ENCODE measurements at places on chromosomes 1 and 21. TPM values are rescaled to one million over a fixed set of nuclear protein-coding genes. Genes with fewer than 3 reads are reported as not detected.

- no peak for DNase-seq
These were observed 32.7 kb upstream of the KIRREL1 start for GRCh38 chr1:157960773-157961172.

CELA3B gene
- total RNA-seq = not detected

GRCh38 chr1:210653771-210654170 lies 325.1 kb downstream of the HHAT start:
- DNase-seq = no peak

DNA sequence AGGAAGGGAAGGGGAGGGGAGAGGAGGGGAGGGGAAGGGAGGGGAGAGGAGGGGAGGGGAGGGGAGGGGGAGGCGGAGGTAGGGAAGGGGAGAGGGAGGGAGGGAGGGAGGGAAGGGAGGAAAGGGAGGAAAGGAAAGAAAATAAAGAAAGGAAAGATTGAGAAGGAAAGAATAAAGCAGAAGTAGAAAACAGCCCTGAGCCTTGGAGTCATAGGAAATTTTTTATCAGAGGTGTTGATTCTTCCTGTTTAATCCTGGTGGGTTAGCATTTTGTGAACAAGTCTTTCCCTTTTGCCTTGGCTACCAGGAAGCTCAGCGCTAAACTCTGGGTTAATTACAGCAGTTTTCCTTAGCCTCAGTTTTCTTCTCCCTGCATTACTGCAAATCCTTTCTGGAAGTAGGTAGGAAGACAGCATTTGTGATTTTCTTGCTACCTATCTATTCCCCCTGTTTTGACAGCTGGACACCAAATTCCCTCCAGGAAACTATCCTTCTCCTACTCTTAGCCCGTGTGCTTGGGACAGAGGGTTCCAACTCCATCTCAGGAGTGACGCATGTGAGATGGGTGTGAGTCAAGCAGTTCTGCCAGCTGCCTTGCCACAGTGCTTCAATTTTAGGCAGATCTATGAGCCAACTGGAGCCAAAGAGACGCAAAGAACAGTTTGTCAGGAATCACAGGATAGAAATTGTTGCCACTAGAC lies 26.9 kb downstream of the TOMM20 start:
- peak; percentile 73 for DNase-seq

GRCh38 chr1:206716159-206716869 lies 31.6 kb downstream of the MAPKAPK2 start:
- DNase-seq = no peak

GRCh38 chr1:179124873-179125272 lies 43.0 kb downstream of the TOR3A start:
- peak; percentile 82 for DNase-seq

- DNase-seq = no peak
These were observed 587 bp downstream of the TMEM53 start for GRCh38 chr1:44673675-44674112.

DNA sequence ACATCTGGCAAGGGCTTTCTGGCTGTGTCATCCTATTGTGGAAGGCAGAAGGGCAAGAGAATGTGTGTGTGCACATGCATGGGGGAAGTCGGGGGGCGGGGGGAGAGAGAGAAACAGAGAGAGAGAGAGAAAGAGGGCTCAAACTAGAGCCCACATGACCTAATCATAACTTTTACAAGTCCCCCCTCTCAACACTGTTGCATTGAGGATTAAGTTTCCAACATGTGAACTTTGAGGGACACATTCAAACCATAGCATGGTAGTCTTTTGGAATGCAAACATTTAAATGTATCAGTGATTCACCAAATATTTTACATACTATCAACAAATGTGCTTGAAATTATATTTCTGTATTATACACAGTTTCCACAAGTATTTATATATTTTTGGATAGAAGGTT lies 655.4 kb upstream of the B3GALT2 start:
- DNase-seq = no peak

TMEM82 gene
- not detected for total RNA-seq

DNA sequence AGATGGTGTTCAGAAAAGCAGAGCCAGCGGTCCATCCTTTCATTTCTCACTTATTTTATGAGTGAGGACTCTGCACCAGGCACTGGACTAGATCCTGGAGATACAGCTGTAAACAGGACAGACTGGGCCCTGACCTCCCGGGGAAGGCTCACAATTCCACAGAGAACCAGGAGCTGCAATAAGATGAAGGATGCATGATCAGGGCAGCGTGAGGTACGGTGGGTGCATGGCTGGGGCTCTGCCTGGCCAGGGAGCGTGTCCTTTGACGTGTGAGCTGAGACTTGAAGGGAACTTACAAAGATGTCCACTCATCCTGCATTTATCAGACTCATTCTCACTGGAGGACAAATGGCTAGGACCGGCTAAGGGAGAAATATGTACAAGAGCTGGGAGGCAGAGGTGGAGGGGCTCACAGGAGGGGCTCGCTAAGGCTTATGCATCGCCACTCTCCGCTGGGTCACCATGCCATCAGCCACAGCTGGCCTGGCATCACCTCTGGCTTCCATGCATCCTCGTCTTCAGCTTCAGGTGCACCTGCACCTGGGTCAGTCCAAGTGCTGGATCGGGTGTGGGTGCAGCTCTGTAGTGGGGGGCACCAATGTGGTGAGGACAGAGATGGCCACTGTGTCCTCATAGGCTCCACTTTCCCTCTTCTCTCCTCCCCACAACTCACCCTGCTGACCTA lies 213.9 kb downstream of the TOMM20 start:
- no peak for DNase-seq

DENND2C gene
- total RNA-seq = 8.8 TPM

- peak; percentile 23 for DNase-seq
These were observed 138.6 kb downstream of the NRIP1 start for GRCh38 chr21:14926186-14926585.

OPTC gene
- total RNA-seq = not detected

DNA sequence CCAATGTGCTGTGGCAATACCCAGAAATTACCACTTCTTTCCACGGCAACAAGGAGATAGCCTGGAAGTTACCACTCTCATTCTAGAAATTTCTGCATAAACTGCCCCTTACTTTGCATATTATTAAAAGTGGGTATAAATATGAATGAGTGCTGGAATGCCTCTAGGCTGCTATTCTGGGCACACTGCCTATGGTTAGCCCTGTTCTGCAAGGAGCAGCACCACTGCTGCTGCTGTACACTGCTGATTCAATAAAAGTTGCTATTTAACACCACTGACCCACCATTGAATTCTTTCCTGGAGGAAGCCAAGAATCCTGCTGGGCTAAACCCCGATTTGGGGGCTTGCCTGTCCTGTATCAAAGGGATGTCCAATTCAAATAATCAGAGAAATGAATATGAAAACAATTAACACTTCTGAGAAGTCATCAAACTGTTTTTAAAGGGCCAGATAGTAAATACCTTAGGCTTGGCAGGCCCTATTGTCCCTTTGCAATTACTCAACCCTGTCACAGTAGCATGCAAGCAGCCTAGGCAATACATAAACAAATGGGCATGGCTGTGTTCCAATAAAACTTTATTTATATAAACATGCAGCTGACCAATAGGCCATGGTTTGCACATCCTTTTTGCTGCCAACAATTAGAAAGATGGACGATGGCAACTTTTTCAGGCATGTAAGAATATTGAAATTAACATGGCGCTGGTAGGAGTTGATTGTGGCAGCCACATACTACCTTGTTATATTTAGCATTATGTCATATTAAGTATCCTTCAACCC lies 369.4 kb upstream of the B3GALT2 start:
- no peak for DNase-seq

TNFSF4 gene
- total RNA-seq = 1.1 TPM

DNA sequence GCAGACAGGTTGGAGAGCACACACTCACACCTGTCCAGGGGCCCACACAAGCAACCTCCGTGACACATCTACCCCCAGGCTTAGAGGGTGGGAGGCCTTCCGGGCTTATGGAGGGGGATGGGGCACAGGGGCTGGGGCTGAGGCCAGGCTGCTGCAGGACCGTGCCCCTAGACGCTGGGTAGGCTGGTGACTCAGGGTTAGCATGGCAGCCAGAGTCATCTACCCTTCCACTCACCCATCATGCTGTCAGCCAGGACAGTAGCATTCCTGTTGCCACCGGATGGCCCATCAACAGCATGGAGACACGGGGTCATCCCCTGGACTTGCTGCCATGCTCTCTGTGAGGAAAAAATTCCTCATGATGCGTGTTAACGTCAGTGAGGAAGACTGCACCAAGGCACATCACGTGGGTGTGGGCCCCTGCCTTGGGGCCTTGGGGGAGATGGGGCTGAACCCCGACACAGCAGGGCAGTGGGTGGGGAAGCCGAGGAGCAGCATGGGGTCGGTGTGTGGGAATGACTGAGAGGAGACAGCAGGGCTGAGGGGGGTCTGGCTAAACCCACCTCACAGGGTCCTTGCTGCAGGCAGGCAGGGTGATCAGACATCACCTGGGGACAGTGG lies 52.8 kb downstream of the WNT9A start:
- DNase-seq = peak; percentile 58

ODF2L gene
- 87.6 TPM for total RNA-seq

DNA sequence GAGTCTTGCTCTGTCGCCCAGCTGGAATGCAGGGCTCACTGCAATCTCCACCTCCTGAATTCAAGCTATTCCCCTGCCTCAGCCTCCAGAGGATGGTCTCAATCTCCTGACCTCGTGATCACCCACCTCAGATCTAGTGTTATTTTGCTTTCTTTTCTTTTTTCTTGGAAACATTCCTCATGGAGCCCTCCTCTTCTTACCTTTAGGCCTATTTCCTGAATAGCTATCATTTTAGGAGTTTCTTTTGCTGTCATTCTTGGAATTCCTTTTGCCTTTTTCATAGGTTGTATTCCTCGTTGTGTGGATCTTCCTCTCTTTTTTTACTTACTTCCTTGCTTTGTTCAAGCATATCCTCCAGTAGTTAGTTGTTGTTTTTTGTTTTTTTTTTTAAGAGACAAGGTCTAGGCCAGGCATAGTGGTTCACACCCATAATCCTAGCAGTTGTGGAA lies 173.8 kb downstream of the RASAL2 start:
- no peak for DNase-seq

- DNase-seq = peak; percentile 50
These were observed 133.4 kb downstream of the SYT2 start for GRCh38 chr1:202576816-202577215.

GRCh38 chr1:94067196-94067595 lies 53.8 kb downstream of the ABCA4 start:
- DNase-seq = no peak

ALX3 gene
- total RNA-seq = not detected

HLX gene
- 9.0 TPM for total RNA-seq

DNA sequence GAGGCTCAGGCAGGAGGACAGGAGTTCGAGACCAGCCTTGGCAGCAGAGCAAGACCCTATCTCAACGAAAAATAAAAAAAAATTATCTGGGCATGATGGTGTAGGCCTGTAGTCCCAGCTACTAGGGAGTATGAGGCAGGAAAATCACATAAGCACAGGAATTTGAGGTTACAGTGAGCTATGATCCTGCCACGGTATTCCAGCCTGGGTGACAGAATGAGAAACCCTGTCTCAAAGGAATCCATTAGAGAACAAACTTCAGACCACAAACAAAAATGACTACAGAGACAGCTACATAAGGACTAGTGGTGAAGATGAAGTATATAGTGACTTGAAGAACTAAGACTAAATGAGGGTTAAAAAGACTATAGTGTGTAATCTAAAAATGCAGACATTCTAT lies 233.1 kb downstream of the RERE start:
- DNase-seq = peak; percentile 30

RPTN gene
- 0.36 TPM for total RNA-seq

GRCh38 chr21:25834381-25834780 lies 99.6 kb downstream of the GABPA start:
- no peak for DNase-seq

GRCh38 chr1:90067194-90067931 lies 72.5 kb downstream of the ZNF326 start:
- DNase-seq = peak; percentile 14

DNA sequence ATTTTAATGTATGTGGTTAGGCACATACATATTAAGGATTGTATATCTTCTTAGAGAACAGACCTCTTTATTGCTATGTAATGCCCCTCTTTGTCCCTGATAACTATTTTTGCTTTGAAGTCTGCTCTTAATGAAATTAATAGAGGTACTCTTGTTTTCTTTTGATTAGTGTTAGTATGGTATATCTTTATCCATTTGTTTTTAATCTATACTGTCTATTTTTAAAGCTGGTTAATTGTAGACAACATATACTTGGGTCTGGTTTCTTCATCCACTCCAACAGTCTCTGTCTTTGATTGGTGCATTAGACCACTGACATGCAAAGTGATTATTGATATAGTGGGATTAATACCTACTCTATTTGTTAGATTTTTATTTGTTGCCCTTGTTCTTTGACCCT lies 36.0 kb downstream of the LEPR start:
- DNase-seq = no peak

Measured in osteoblast (primary cell).